Cortex of kidney (tissue), 1 donor: ENCODE measurements at places on chromosomes 7 and 10.

DNA sequence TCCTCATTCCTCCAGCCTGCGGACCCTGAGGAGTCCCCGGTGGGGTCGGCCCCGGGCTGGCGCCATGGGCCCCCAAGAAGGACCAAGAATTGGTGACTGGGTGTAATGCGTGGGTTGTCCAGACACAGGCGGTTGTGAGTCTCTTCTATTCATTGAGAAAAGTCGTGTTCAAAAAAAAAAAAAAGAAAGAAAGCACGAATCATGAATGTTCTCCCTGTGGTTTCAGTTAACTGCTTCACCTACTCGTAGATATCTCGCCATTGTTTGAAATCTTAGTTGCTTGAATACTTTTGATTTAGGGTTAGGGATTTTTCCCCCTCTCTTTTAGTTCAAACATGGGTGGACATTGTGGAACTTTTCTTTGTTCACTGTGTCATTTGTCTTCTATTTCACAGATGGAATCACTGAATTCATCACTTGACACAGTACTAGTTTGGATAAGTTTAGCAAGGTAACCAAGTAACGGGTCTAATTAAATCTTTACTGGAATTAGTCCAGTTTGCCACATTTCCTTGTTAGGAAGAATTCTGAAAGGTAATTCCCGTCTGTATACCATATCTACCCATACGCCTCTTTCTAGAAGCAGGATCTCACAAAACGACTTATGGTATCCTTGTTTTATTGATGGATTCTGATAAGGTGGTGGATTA lies 775 bp downstream of the STARD3NL start:
- DNase-seq, result no peak

DNA sequence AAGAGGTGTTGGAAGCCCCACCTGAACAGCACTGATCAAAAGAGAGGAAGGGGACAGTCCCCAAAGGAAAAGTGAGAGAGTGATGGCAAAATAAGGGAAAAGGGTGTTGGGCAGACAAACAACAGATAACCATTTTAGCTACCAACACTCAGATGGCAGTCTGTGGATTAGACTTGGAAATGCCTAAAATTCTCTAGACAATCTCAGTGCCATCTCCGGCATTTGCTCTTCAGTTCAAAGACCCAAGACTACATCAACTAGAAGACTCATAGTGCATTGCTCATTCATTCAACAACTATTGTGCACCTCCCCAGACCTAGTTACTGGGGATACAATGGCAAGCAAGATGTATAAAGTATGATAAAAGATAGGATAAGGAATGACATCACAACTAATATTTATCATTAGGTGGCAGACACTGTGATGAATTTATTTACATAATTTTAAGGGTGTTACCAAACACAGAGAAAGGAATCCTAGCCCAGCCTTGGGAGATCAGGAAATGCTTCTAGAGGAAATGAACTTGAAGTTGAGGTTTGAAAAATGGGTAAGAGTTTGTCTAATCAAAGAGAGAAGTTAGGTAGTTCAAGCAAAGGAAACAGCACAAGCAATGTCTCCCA lies 109.3 kb upstream of the ARID5B start:
- DNase-seq, result no peak

DNA sequence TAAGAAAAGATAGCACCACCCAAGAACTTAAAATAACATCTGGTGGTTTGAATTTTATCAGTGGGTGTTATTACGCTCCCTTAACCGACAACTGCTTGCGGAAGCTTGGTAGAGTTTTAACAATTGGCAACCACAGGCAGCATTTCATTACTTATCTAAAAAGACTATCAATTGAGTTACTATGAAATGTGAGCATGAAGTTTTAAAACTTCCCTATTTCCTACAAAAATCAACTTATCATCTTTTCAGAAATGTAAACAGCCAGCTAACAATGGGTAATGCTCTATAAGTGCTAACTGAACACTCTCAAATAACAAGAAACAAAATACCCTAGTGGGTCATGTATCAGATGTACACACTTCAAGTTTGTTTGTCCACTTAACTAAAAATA lies 68.8 kb downstream of the OSBPL3 start:
- DNase-seq, result no peak

DNA sequence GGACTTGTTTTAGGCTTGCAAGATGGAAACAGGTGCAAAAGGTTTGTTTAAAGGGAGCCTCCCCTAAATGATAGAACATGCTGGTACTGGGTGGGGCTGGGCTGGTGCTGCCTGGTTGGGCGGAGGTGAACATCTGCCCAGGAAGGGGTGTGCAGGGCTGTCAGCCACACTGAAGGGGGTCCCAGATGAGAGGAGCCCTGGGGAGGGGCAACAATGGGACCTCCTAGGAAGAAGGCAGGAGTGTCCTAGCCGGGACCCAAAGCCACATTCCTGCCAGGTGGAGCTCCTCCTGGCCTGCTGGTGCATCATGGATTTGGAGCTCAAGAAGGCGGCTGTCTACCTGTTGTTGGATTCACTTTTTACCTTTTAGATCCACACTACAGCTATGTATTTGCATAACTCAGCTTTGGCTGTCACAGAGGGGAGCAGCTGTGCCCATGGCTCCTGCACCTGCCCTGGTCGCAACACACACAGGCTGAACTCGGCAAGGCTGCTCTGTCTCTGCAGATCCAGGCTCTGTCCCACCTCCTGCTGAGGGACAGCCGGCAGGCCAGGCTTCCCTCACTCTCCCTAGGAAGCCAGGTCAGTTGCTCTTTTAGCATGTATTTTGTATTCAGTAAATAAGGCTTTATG lies 59.9 kb downstream of the ADARB2 start:
- no peak for DNase-seq

- DNase-seq, result no peak
Observed at GRCh38 chr10:24574161-24574560, 149.5 kb downstream of the ARHGAP21 start.

DNA sequence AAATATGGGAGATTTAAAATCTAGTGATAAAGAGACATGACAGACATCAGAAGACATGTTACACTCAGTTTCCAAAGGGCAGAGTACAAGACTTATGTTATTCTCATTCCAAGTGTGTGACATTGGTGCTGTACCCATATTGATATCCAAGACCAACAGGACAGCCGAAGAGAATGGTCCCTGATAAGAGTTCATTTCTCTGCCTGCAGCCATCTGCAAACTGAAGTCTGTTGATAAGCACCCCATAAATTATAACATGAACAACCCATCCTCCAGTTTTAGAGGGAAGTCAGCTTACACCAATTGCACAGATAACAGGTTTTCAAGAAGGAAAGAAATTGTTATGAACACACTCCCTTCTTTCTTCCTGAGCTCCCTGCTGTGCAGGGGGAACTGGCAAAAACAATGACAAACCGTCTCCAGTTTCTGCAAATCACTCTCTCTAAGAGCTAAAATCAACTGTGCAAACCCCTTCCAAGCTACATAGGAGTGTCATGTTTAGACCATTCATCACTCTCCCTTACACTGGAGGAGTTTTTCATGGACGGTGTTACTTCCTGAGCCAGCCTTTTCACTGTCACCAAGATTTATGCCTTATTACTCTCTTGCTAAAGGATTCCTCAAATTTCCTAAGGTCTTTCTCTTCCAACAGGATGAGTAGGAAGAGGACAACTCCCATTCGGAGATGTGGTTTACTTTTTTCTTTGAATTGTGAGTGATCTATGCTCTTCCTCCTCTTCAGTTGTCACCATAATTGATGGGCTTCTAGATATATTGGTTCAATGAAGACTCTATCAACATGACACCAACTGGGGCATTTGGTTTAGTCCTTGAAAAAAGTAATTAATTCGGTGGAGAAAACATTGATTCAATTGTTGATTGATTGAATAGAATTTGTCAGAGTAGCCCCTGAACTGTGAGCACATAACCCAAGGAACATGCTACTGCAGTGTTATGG lies 80.3 kb upstream of the FAM171A1 start:
- DNase-seq, result no peak

DNA sequence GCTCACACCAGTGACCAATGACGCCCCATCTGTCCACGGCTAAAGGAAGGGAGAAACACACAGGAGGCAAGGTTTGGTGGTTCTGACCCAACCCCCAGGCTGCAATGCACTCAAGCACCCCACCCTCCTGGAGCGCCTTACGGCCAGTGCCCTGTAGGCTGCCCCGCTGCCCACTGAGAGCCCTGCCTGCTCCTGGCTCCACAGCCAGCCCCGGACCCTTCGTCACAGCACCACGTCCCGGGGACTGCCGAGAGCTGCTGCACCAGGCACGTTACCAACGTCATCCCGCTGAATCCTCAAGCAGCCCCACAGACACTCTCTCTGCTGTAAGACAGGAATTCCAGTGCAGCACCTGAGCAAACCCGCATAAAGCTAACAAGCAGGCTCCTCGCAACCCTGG lies 87.8 kb downstream of the MAD1L1 start:
- no peak for DNase-seq

GRCh38 chr10:90111671-90112070 lies 410.3 kb downstream of the KIF20B start:
- DNase-seq, result no peak

DNA sequence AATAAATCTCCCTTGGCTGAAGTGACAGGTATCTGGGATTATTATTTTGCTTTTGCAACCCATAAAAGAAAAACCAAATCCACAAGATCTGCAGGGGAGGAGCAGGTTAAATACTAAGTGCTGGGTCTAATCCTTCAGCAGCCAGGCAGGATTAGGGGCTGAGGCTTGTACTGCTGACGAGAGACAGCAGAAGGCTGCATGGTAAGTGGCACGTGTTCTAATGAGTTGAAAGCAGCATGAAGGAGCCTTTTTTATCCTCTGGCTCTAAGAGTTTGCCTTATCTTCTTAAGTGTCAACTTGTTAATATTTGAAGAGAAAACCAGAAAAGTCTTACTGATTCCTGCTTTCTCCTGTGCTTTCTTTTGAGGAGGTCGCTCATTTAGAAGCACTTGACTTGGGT lies 50.0 kb downstream of the LYZL2 start:
- DNase-seq, result no peak

DNA sequence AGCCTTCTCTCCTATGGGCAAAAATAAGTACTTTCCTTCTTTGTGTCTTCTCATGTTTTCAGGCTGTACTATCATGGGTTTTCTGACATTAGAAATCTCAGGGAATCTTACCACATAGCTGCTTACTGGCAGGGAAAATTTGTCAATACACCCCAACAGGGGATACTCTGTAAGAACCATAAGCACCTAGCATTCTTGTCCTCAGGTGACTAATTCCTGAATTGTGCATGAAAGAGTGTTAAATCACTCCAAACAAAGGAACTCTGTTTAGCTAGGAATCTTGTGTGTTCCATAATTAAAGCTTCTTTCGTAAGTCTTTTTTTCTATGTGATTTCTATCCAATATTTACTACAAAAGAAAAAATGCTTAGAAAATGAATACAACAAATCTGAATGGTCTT lies 206.7 kb upstream of the POT1 start:
- DNase-seq, result no peak

DNA sequence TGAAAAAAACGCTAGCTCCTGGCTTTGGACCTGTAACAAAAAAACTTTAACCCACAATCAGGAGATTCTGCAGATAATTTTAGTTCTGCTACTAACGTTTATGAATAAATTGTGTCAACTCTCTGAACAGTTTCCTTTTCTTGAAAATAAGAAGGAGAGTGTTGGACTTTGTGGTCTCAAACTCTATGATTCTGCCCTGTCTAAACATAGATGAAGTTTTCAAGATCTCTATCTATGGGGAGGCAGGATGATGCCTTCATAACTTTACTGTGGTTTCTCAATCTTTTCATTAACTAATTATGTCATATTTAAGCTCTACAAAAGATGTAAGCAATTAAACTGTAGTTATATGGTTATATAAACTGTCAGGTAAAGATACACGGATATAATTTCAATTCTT lies 162.0 kb downstream of the REEP3 start:
- DNase-seq, result no peak

GRCh38 chr7:33716581-33717477 lies 188.5 kb upstream of the BMPER start:
- no peak for DNase-seq

GRCh38 chr7:157010588-157011332 lies at the start of gene MNX1:
Gene MNX1, minus strand, starts transcription at chr7:157010663. Its CDS starts 313 bp downstream, at chr7:157010350.
- no peak for DNase-seq
